ENCODE measurements at places on chromosomes 11 and 22. TPM values are rescaled to one million over a fixed set of nuclear protein-coding genes. Genes with fewer than 3 reads are reported as not detected.
A peak's percentile ranks its signal among the peaks of the same experiment; 100 is the strongest.

The BACE1 gene
- 15.8 TPM for total RNA-seq

The CYTH4 gene
- total RNA-seq, result 0.22 TPM

The F2 gene
- total RNA-seq, result not detected

GRCh38 chr11:133928628-133929059 is 28.1 kb downstream of the IGSF9B start:
- H3K36me3 ChIP-seq, result peaks cover 11% of the 10 kb centered on the region
- H3K27me3 ChIP-seq, result no peaks in the 10 kb centered on the region
- peaks cover 18% of the 10 kb centered on the region for H3K4me1 ChIP-seq
- peak overlapping the region; percentile 69 for H3K4me3 ChIP-seq
- H3K27ac ChIP-seq, result peak overlapping the region; percentile 71

The RASSF10 gene
- total RNA-seq, result not detected

DNA sequence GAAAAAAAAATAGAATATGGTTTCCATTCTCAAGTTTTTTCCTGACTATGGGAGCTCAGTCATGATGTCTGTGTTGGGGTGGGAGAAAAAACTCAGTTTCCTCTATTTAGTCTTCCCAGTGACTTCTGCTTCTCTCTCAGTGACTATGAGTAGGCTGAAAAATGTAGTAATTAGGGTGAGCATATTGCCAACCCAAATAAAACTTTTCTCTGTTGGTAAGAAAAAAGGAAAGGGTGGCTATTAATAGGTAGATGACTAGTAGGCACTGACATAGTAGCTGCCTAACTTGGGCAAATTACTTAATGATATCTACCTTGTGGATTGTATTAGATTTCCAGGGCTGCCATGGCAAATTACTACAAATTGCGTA is 34.2 kb upstream of the BIRC3 start:
- no peak overlapping the region for H3K4me3 ChIP-seq
- H3K4me1 ChIP-seq, result peaks cover 5% of the 10 kb centered on the region
- H3K27me3 ChIP-seq, result no peaks in the 10 kb centered on the region
- no peak for DNase-seq

DNA sequence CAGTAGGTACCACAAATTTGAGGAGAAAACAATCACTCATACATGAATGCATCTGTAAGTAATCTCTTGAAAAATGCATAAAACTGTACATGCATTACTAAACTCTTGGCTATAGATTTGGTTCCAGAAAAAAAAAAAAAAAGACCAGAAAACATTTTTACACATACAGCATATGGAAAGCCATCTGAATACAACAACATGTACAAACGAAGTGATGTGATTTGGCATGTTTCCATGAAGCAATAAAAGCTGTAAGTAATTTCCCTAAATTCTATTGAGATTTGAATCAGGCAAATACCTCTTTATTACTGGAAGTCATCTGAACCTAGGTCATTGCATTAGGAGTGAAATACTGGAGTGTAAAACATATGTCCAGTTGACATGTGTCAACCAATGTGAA is 31.9 kb upstream of the ZC3H12C start:
- no peaks in the 10 kb centered on the region for H3K4me1 ChIP-seq
- H3K27me3 ChIP-seq, result no peaks in the 10 kb centered on the region
- H3K4me3 ChIP-seq, result no peak overlapping the region
- no peaks in the 10 kb centered on the region for H3K36me3 ChIP-seq
- no peak overlapping the region for H3K27ac ChIP-seq

DNA sequence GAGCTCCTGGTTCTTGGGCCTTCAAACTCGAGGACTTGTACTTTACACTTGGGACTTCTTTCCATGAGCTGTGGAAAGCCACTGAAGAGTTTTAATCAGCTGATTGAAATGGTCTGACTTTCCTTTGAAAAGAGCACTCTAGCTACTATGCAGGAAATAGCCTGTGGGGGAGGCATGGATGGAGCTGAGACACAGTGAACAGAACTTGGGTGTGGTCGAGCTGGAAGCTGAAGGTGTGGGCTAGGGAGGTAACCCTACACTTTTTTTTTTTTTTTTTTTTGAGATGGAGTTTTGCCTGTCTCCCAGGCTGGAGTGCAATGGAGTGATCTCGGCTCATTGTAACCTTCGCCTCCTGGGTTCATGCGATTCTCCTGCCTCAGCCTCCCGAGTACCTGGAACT is 17.5 kb upstream of the CAPRIN1 start:
- H3K27ac ChIP-seq, result no peak overlapping the region
- no peak for DNase-seq
- no peaks in the 10 kb centered on the region for H3K36me3 ChIP-seq
- peaks cover 8% of the 10 kb centered on the region for H3K4me1 ChIP-seq
- no peak overlapping the region for H3K4me3 ChIP-seq

DNA sequence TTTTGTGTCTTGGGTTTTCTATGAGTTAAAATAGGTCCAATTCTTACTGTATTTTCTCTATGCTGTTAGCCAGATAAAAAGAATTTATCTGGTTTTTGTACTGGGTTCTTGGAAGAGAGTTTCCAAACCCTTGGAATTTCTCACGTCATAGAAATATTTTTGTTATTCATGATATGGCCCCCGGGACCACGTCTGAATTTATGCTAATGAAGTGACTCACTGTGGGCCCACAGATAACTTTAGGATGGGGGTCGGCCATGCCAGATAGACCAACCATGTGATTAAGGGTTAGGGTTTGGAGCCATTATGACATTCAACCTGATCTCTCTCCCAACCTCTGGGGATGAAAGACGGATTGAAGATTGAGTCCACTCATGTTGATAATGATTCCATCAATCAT is 35.6 kb upstream of the DDI1 start:
- H3K27ac ChIP-seq, result no peak overlapping the region
- H3K4me1 ChIP-seq, result peaks cover 20% of the 10 kb centered on the region
- DNase-seq, result no peak
- H3K27me3 ChIP-seq, result no peaks in the 10 kb centered on the region

DNA sequence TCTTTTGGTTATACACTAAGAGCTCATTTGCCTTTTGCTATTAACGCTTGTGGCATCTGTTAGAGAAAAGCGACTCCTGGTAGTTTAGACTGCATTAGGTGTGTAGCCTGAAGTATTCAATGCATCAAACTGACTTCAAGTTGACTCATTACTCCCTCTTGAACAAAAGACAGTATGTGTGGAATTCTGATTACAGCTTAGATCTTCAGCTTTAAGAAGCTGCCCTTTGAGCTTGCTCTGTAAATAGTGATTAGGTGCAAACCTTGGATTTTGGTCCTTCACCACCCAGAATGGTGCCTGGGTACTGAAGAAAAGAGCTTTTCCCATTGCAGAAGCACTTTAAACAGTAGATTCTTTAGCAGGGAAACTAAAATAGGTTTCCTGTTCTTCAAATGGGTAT is 62.1 kb downstream of the FAT3 start:
- H3K27me3 ChIP-seq, result no peaks in the 10 kb centered on the region
- H3K4me3 ChIP-seq, result no peak overlapping the region
- no peaks in the 10 kb centered on the region for H3K36me3 ChIP-seq
- no peaks in the 10 kb centered on the region for H3K4me1 ChIP-seq
- no peak for DNase-seq

DNA sequence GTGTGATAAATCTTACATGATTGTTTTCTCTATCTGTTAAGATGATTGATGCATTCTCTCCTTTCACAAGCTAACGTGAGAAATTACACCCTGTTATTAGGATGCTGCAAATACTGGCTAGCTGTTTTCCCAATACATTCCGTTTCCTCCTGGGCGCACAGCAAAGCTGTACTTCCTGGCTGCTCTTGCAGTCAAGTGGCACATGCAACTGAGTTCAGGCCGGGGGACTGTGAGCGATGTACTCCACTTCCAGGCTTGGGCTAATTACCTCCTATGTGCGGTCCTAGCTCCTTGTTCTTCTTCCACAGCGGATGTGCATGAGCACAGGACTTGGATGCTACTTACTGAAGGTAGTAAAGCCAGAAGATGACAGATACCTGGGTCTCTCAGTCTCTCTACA is 234.9 kb upstream of the SESN3 start:
- DNase-seq, result no peak
- H3K27ac ChIP-seq, result no peak overlapping the region
- no peaks in the 10 kb centered on the region for H3K27me3 ChIP-seq
- no peaks in the 10 kb centered on the region for H3K36me3 ChIP-seq

DNA sequence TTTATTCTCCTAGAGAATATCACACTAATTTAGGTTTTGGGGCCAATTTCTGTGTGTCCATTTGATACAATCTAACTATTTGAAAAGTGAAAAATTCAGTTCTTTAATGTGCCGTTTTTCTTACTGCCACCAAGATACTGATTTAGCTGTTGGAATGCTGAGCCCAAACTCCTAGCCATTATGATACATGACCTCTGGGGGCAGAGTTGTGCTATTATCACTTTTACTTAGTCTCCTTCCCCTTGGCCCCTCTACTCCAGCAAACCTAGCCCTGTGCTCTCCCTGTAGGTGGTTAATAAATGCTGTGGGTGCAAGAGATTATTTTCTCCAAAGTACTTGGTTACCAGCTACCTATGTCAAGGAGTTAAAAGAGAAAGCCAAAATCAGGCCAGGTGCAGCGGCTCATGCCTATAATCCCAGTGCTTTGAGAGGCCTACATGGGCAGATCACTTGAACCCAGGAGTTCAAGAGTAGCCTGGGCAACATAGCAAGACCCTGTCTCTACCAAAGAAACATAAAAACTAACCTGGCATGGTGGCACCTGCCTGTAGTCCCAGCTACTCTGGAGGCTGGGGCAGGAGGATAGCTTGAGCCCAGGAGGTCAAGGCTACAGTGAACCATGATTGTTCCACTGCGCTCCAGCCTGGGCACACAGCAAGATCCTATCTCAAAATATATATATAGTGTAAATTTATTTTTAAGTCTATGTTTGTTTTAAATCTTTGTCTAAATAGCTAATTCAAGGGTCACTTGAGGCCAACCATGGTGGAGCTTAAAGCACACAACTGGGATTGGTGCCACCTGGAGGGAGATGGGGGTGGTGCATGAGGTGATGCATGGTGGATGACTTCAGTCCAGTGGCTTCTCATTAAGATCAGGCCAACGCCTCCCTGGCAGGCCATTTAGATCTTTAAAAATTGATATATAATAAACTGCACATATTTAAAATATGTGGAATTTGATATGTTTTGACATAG is 193.2 kb upstream of the PLET1 start:
- no peaks in the 10 kb centered on the region for H3K36me3 ChIP-seq
- H3K4me1 ChIP-seq, result no peaks in the 10 kb centered on the region
- peak; percentile 59 for DNase-seq
- peaks cover 31% of the 10 kb centered on the region for H3K27me3 ChIP-seq
- no peak overlapping the region for H3K27ac ChIP-seq

DNA sequence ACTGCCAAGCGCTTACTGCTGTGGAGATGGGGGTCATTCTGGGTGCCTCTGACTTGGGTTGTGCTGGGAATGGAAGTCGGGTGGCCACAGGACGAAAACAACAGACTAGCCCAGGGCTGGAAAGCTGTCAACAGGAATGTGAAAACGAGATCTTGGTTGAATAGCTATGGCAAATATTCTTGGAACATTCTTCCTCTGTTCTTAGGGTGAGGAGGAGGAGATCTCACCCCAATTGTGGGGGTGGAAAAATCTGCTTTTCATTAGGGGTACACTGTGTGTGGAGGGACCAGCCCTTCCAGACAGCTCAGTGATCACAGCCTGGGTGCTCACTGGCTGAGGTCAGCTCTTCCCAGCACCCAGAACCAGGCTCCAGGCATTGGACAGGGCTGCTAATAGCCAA is 52.0 kb upstream of the PRSS23 start:
- H3K36me3 ChIP-seq, result no peaks in the 10 kb centered on the region
- no peak overlapping the region for H3K4me3 ChIP-seq
- no peak for DNase-seq
- H3K27me3 ChIP-seq, result no peaks in the 10 kb centered on the region
- no peak overlapping the region for H3K27ac ChIP-seq

The FAM180B gene
- total RNA-seq, result not detected

GRCh38 chr11:93468290-93468689 is 74.9 kb downstream of the SMCO4 start:
- H3K36me3 ChIP-seq, result no peaks in the 10 kb centered on the region
- no peak overlapping the region for H3K4me3 ChIP-seq
- no peak for DNase-seq
- no peak overlapping the region for H3K27ac ChIP-seq
- no peaks in the 10 kb centered on the region for H3K27me3 ChIP-seq

DNA sequence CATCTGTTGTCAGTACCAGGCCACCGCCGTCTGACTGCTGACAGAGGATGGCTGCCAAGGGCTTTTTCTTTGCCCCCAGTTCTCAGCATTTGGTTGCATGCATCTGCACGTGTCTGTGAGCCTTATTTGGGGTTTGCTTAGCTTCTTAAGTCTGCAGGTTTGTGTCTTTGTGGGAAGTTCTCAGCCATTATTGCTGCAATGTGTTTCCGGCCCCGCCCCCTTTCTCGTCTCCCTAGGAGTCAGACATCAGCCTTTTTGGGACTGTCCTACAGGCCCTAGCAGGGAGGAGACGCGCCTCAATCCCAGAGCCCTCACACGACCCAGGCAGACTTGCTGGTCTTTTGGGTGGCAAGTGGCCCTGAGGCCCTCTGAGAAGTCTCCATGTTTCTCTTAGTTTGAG is 8.0 kb downstream of the MOB2 start:
- no peak overlapping the region for H3K27ac ChIP-seq
- H3K36me3 ChIP-seq, result peaks cover 64% of the 10 kb centered on the region
- no peaks in the 10 kb centered on the region for H3K4me1 ChIP-seq
- DNase-seq, result no peak

- DNase-seq, result peak; percentile 83
- H3K27me3 ChIP-seq, result no peaks in the 10 kb centered on the region
- H3K4me3 ChIP-seq, result peak overlapping the region; percentile 53
- H3K36me3 ChIP-seq, result peaks cover 6% of the 10 kb centered on the region
Measured at GRCh38 chr11:73186294-73186850, 31.7 kb upstream of the P2RY2 start.

The ANO9 gene
- total RNA-seq, result 7.2 TPM

DNA sequence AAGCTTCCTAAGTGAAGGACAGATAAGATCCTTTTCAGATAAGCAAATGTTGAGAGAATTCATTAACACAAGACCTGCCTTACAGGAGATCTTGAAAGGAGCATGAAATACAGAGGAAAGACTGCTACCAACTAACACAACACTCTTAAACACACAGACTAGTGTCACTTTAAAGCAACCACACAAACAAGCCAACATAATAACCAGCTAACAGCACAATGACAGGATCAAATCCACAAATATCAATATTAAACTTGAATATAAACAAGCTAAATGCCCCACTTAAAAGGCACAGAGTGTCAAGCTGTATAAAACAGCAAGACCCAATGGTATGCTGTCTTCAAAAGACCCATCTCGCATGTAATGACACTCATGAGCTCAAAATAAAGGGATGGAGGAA is 70.8 kb upstream of the HMGXB4 start:
- H3K36me3 ChIP-seq, result no peaks in the 10 kb centered on the region
- DNase-seq, result no peak
- no peak overlapping the region for H3K27ac ChIP-seq
- peaks cover 8% of the 10 kb centered on the region for H3K4me1 ChIP-seq

GRCh38 chr22:39917776-39918495 is 17.1 kb downstream of the GRAP2 start:
- no peaks in the 10 kb centered on the region for H3K4me1 ChIP-seq
- H3K27ac ChIP-seq, result no peak overlapping the region
- peak; percentile 43 for DNase-seq
- H3K27me3 ChIP-seq, result peaks cover 84% of the 10 kb centered on the region
- no peaks in the 10 kb centered on the region for H3K36me3 ChIP-seq

- peaks cover 6% of the 10 kb centered on the region for H3K4me1 ChIP-seq
- no peaks in the 10 kb centered on the region for H3K36me3 ChIP-seq
- H3K4me3 ChIP-seq, result no peak overlapping the region
- H3K27me3 ChIP-seq, result peaks cover 61% of the 10 kb centered on the region
Measured at GRCh38 chr11:23540101-23540561, 679.9 kb upstream of the CCDC179 start.

- no peak for DNase-seq
- H3K36me3 ChIP-seq, result no peaks in the 10 kb centered on the region
- H3K4me3 ChIP-seq, result no peak overlapping the region
- peaks cover 51% of the 10 kb centered on the region for H3K27me3 ChIP-seq
Measured at GRCh38 chr22:43300891-43301676, 42.1 kb downstream of the SCUBE1 start.

- H3K27me3 ChIP-seq, result no peaks in the 10 kb centered on the region
- peaks cover 4% of the 10 kb centered on the region for H3K36me3 ChIP-seq
- DNase-seq, result no peak
- peaks cover 22% of the 10 kb centered on the region for H3K4me1 ChIP-seq
Measured at GRCh38 chr11:65482306-65482850, 16.5 kb upstream of the MALAT1 start.
